Activated T-helper 1 cell treated with anti-CD3 and anti-CD28 coated beads, Interleukin-2, amount 50 U/mL, for 16 hours (primary cell): ENCODE measurements at places on chromosomes 16 and 17.

DNA sequence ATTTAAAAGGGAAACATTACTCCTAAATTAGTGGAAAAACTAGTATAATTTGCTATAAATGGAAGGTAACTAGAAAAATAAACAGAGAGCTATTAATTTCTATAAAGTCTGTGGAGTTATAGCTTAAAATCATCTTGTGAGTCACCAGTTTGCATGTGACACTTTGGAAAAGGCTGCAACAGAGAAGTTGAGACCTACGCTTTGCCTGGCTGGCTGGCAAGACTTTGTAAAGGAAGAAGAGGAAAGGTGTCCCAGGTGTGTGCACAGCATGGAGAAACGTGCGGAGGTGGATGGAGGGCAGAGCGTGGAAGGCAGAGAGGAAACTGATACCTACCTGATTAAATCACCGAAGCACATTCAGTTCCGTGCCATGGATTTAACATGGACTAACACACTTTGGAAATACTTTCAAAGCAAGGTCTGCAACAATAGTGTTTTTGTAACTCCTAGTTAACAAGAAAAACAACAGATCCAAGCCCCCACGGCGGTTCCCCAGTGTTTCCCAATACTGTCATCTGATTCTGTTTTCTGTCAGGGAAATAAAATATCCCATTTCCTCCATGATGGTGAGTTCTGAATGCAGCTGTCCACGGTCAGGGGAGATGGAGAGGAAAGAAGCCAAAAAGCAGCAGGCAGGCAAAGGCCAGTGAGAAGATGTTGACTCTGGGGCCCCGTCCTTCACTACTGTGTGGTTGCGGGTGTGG, 134.8 kb downstream of the XYLT1 start:
- DNase-seq: no peak

GRCh38 chr16:85675251-85675874, 13.4 kb downstream of the GINS2 start:
- no peak for DNase-seq

GRCh38 chr16:53999841-54000240, 286.7 kb downstream of the IRX3 start:
- DNase-seq: no peak

DNA sequence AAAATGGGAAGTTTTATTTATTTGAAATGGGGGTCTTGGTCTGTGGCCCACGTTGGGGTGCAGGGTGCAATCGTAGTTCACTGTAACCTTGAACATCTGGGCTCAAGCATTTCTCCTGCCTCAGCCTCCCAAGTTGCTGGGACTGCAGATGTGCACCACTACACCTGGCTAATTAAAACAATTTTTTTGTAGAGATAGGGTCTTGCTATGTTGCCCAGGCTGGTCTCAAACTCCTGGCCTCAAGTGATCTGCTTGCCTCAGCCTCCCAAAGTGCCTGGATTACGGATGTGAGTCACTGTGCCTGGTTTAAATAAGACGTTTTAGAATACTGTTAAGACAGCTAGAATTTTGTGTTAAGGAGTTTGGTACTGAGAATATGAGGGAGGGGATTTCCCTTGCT, 15.7 kb downstream of the PSMD11 start:
- DNase-seq: no peak

GRCh38 chr17:6304894-6305612, 129.9 kb downstream of the AIPL1 start:
- DNase-seq: no peak

- DNase-seq: no peak
These were observed 1.2 kb downstream of the DYNLL2 start for GRCh38 chr17:58084317-58084981.

DNA sequence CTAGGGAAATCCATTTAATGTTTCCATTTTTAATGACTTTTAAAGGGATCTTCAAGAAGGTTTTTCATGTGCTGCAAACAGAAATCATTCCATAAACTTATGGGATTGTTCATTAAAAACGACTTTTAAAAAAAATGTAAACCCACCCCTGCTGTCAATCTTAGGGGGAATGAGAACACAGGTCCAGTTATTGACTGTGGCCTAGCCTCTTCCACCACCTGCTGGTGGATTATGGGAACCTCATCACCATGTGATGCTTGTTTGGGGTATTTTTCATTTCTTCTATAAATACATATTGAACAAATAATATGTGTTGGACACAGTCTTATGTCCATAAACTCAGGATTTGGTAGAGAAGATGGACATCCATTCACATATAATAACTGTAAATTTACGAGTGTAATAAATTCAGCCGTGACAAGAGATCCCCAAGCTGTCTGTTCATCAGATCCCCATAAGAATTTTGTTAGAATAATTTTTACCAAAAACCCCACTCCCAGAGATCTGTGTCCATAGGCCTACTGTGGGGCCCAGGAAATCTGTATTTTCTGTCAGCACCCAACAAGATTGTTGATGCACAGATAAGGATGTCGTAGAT, 42.0 kb upstream of the TMC5 start:
- DNase-seq: no peak

GRCh38 chr16:84631886-84632285, 14.0 kb upstream of the COTL1 start:
- no peak for DNase-seq

GRCh38 chr16:22284637-22285036, 12.6 kb upstream of the POLR3E start:
- no peak for DNase-seq
